ENCODE measurements at places on chromosomes 6 and 20. TPM values are rescaled to one million over a fixed set of nuclear protein-coding genes. Genes with fewer than 3 reads are reported as not detected.

The NRN1 gene
- total RNA-seq, result 6.3 TPM

The RIPOR2 gene
- total RNA-seq, result 2.1 TPM

- DNase-seq, result no peak
- H3K27ac ChIP-seq, result no peak overlapping the region
- no peaks in the 10 kb centered on the region for H3K27me3 ChIP-seq
- H3K4me1 ChIP-seq, result peaks cover 31% of the 10 kb centered on the region
Observed at GRCh38 chr6:3277851-3278416, 19.2 kb downstream of the PSMG4 start.

DNA sequence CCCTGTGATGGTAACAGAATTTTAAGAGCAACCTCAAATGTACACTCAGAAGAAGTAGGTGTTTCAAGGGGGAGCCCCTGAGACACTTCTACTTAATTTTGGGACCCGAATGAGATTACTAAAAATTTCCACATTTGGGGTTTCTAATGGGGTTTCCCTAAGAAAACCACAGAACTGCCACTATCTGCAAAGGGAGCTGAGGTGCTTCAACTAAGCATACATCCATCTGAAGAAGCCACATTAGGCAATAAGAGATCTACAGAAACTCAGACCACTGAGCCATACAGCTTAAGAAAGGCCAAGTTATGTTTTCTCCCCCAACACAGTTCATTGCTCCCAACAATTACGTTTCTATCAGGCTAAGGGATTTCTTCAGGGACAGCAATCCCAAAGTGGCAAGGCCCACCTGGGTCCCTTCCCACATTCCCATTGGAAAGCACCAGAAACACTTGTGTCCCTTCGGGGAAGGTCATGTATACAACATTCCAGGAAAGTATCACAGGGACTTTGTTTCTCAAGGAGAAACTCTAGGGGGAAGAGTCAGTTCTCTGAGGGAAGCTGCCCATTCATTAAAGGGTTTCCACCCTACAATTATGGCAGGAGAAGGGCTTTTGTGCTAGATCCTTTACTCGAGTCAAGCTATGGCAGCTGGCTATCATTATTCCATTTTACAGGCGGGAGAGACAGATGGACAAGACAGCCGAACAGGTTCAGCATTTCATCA is 5.0 kb downstream of the BCL2L1 start:
- H3K36me3 ChIP-seq, result peaks cover 80% of the 10 kb centered on the region
- H3K27me3 ChIP-seq, result no peaks in the 10 kb centered on the region
- peaks cover 83% of the 10 kb centered on the region for H3K4me1 ChIP-seq
- peak overlapping the region; percentile 88 for H3K27ac ChIP-seq
- H3K4me3 ChIP-seq, result peak overlapping the region; percentile 85
- DNase-seq, result no peak

GRCh38 chr6:64062960-64063683 is 427.5 kb downstream of the PHF3 start:
- no peaks in the 10 kb centered on the region for H3K4me1 ChIP-seq
- H3K27me3 ChIP-seq, result no peaks in the 10 kb centered on the region
- no peaks in the 10 kb centered on the region for H3K36me3 ChIP-seq
- no peak overlapping the region for H3K27ac ChIP-seq
